ENCODE measurements at places on chromosomes 4 and X.

DNA sequence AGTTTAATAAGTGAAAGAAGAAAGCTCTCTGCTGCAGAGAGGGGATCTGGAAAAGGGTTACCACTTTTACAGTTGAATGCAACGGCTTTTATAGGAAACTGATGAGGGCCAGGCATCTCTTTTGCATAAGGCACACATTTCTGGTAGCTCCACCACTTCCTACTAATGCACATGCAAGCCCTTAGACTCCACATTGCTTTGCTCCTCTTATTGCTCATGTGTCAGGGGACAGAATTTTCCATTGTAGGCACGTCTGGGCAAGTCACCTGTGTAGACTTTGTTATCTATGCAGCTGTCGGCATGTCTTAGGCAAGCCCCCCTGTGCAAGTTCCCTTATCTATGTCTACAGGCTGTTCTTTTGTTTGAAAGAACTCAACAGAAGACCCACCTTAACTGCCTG lies 294.6 kb upstream of the STS start:
- no peak for DNase-seq

DNA sequence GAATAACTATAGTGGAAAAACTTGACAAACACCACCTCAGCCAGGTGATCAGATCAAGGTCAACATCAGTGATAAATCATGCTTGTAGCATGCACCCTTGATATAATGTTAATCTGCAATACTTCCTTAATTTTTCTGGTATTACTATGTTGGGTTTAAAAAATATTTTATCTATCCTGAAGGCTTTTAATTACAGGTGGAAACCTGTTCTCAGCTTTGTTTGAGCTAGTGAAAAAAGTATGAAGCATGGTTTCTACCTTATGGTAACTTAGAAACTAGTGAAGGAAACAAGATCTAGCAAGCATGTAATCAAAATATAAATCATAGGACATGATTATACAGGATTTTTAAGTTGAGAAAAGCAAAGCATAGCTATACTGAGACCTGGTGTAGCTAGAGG lies 26.6 kb downstream of the MAOA start:
- DNase-seq, result no peak

- no peak for DNase-seq
Observed at GRCh38 chr4:153778383-153778782, 10.5 kb downstream of the SFRP2 start.

GRCh38 chr4:8343262-8343966 lies 73.9 kb downstream of the HTRA3 start:
- no peak for DNase-seq

- no peak for DNase-seq
Observed at GRCh38 chrX:10884246-10884645, 226.9 kb upstream of the HCCS start.

DNA sequence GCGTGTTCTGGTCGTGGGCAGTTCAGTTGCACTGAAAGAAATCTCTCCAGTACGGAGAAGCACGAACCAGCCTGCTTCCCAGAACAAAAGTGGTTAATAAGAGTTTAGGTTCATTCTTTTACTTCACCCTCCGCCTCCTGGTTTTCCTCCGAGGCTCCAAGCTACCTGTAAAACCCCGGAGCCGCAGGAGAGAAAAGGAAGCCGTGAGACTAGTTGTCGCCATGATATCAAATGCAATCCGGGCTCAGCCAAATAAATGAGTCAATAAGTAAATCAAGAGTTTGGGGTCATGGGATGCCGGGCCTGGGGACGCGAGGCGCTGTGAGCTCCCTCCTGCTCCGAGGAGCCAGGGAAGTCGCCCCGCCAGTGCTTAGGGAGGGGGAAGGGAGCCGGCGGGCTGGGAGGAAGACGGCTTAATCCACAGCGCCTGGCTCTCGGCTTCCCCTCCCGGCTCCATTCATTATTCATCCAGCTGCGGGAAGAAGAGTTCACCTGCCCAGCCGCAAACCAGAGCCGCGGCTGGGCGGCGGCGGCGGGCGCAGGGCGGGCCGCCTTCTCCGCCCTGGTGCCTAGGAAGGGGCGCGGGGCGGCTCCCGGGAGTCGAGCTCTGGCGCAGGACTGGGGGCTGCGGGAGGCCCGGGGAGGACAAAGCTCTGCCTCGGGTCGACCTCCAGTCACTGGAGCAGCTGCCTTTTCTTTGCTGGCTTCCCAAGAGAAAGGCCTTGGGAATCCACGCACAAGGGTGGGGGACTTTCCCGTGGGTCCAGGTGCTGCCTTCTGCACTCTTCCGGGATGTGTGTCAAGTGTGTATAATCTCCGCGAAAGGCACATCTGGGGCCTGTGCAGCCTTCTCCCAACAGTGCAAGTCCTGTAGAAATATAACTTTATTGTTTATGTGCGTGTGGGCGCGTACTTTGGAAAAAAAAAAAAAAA lies 1.7 kb downstream of the FRAS1 start:
- no peak for DNase-seq

- no peak for DNase-seq
Observed at GRCh38 chr4:138724530-138724929, 291.1 kb upstream of the NOCT start.

- DNase-seq, result no peak
Observed at GRCh38 chrX:118437283-118437682, 58.3 kb upstream of the DOCK11 start.

- no peak for DNase-seq
Observed at GRCh38 chr4:160141206-160141605, 1038.3 kb downstream of the RAPGEF2 start.

DNA sequence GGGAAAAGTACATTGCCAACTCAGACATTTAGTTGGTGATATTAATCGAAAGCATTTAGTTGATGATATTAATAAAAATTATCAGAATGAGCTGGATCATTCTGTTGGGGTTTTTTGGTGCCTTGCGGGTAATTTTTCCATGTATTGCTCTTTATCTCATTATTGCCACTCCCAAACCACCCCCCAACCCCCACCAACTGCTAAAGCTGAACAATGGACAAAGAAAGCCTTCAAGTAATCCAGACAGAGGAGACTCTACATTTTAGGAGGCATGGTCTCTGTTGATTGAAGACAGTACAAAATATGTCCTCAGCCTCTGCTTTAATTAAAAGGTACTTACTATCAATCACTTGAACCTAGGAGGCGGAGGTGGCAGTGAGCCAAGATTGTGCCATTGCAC lies 22.5 kb downstream of the PDK3 start:
- DNase-seq, result no peak

DNA sequence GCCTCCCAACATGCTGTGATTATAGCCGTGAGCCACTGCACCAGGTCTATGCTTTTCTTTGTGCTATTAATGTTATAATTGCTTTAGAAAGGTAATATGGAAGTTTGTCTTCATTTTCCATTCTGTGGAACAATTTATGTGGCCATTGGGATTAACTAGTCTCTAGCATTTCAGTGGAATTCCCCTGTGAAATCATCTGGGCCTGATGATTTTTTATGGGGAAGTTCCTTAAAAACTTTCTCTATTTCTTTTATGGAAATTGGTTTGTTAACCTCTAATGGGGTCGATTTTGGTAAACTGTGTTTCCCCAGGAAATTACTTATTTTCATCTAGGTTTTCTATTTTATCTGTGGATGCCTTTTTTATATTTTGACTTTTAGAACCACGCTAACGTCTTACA lies 11.3 kb downstream of the TIMP1 start:
- DNase-seq, result no peak

DNA sequence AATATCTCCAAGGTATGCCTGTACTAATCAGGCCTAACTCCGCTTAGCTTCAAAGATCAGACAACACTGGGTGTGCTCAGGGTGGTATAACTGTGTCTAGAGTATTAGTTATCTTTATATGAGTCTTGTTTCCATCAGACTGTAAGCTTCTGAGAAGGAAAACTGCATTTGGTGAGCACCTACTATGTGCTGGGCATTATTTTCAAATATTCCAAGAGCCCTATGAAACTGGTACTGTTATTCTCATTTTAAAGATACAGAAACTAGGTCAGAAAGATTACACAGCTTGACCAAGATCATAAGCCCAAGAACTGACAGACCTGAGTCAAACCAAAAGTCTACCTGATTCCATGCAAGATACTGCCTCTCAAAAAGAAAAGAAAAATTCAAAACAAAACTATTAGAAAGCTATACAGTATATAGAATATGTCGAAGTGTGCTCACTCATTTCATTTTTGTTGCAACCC lies 44.4 kb downstream of the LRBA start:
- no peak for DNase-seq

- no peak for DNase-seq
Observed at GRCh38 chr4:153273751-153274150, 69.5 kb downstream of the TRIM2 start.

- no peak for DNase-seq
Observed at GRCh38 chr4:7013175-7013574, 30.0 kb upstream of the TADA2B start.

- no peak for DNase-seq
Observed at GRCh38 chrX:24728530-24728929, 34.8 kb downstream of the POLA1 start.

GRCh38 chr4:161952382-161952781 lies 211.4 kb downstream of the FSTL5 start:
- DNase-seq, result no peak

DNA sequence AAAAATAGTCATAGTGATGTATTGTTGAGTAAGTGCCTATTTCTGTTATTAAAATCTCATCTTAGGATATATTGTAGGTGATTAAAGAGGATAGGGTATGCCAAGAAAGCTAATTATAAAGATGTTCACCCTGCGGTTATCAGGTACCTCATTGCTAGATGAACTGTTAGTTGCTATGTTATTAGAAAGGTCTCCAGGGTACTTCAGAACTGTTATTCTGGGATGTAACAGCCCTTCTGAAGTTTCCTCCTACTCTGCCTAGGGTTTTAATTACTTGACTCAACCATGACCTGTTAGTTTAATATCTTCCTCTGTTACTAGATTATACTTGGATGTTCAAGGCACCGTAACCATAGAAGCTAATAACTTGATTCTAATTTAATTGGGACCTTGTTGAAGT lies 15.4 kb downstream of the TMPRSS11E start:
- DNase-seq, result no peak

- no peak for DNase-seq
Observed at GRCh38 chr4:133403913-133404312, 254.8 kb downstream of the PCDH10 start.

- no peak for DNase-seq
Observed at GRCh38 chrX:40952855-40953254, 132.4 kb upstream of the USP9X start.

- no peak for DNase-seq
Observed at GRCh38 chrX:84865113-84865512, 138.6 kb upstream of the APOOL start.

DNA sequence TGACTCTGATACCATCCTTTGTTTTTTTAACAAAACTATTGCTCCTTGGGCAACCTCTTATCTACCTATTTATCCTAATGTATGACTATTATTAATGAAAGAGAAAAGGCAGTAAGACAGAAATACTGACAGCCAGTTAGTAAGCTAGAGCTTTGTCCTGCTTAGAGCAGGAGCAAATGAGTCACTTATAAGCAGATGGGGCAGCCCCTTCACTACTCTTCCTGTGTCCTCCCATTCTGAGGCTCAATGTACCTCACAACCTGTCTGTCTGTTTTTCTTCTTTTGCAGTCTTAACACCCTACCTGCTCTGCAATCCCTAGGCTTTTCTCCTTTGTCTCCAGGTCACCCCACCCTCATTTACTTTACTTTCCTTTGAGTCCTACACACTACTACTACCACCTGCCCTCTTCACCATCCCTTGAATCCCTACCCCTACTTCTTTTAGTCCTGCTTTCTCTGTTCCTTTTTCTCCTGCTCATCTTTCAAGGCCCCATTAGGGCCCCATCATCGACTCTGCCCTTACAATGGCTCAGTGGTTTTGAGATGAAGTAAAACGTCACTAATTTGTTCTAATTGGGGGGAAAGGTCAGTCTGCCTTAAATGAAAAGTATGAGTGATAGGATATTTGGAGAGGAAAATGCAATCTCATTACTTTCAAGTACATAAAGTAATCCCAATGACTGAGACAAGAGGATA lies 294.3 kb downstream of the GUCY2F start:
- no peak for DNase-seq

GRCh38 chr4:102623622-102624021 lies 122.5 kb downstream of the NFKB1 start:
- DNase-seq, result no peak

DNA sequence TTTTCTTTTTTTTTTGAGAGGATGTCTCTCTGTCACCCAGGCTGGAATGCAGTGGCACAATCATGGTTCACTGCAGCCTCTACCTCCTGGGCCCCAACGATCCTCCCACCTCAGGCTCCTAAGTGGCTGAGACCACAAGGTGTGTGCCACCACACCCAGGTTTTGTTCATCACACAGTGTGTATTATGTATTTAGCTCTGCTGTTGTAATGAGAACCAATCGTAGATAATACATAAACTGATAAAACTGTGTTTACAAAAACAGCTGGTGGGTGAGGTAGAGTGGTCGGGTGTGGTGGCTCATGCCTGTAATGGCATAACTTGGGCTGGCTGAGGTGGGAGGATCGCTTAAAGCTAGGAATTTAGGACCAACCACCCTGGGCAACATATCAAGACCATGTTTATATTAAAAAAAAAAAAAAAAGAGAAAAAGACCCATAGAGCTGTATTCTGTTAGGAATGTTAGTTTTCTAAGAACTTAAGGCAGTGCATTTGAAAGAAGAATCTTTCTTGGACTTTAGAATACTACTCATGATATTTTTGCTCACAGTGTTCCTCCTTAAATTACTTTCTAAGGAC lies 34.9 kb downstream of the POLR2B start:
- no peak for DNase-seq

GRCh38 chr4:55553441-55554201 lies 6.9 kb upstream of the CLOCK start:
- DNase-seq, result no peak

GRCh38 chrX:50403903-50404302 lies 66.7 kb downstream of the DGKK start:
- DNase-seq, result no peak

GRCh38 chrX:39782276-39782675 lies 315.5 kb downstream of the BCOR start:
- DNase-seq, result no peak

DNA sequence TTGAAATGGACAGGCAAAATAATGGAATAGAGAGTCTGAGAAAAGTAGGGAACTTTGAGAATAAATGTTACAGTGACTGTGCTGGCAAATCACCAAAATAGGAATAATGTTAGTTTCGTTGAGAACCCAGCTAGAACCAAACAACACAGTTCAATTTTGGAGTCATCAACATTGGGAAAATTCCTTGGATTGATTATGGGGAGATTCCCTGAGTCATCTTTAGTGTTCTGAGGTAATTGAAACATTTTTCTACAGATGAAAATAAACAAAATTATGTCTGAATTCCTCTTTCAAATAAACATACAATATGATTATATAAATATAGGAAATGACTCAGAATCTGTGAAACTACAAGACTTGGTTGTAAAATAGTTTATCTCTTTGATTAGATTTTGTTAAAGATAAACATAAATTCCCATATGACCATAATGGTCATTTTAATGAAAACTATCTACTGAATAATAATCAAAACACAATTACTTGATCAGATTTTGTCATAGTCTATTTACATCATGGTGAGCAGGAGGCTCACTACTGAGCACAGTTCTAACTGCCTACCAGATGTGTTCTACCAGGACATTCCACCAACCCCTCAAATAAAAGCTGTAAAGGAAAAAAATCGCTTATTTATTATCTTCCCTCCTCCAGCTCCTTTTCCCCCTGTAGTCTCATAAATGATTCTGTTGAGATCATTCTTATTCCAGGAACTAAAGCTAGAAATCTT lies 51.4 kb upstream of the GABRA2 start:
- DNase-seq, result no peak

Measured in esophagus squamous epithelium (tissue), 5 donors.